ENCODE measurements at places on chromosomes 12 and 14. TPM values are rescaled to one million over a fixed set of nuclear protein-coding genes. Genes with fewer than 3 reads are reported as not detected.
A peak's percentile ranks its signal among the peaks of the same experiment; 100 is the strongest.

GRCh38 chr12:10113920-10114319 is 15.1 kb upstream of the CLEC1A start:
- DNase-seq, result no peak

DNA sequence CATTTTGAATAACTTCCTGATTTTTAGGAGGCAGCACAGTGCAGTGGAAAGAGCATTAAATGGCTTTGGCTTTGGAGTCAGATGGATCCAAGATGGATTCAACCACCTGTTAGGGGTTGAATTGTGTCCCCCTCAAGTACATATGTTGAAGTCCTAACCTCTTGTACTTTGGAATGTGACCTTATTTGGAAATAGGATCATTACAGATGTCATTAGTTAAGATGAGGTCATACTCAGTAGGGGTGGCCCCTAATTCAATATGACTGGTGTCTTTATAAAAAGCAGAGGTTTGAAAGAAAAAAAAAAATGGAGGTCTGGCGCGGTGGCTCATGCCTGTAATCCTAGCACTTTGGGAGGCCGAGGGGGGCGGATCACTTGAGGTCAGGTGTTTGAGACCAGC is 18.8 kb downstream of the ATP5MC2 start:
- DNase-seq, result no peak

GRCh38 chr12:62363506-62363905 is 103.1 kb upstream of the MON2 start:
- no peak for DNase-seq

DNA sequence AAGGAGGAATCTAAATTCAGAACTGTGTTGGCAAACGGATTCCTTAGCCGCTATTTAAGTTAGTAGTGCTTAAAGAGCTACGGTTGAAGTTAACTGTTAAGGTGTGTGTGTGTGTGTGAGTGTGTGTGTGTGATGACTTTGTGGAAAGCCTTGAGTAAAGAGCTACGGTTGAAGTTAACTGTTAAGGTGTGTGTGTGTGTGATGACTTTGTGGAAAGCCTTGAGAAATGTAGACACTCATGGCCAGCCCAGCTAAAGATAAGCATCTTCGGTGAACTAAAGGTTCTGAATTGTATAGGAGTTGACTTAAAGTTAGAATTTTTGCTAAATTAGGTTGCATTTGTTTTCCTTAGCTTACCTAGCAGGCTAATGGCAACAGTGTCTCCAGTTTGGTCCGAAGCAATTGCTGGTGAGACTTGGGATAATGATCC is 1.4 kb downstream of the KTN1 start:
- DNase-seq, result no peak

- DNase-seq, result peak; percentile 91
Measured at GRCh38 chr14:63642229-63642611, 549 bp upstream of the WDR89 start.

DNA sequence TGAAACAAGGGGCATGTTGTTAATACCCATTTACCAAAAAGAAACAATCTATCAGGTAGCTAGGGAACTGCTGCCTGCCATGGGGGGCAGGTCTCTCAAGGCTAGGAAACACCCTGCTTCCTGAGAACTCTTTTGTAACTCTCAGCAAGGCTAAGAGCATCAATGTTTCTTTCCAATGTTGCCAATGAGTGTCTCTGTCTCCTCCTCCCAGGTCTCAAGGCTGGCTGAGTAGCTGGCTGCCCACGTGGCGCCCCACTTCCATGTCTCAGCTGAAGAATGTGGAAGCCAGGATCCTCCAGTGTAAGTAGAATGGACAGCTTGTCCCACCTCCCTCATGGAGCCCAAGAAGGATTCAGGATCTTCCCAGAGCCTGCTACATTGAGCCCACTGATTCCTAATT is 3.4 kb downstream of the ABHD4 start:
- DNase-seq, result no peak

- no peak for DNase-seq
Measured at GRCh38 chr12:6953442-6954315, 2.5 kb downstream of the PTPN6 start.

DNA sequence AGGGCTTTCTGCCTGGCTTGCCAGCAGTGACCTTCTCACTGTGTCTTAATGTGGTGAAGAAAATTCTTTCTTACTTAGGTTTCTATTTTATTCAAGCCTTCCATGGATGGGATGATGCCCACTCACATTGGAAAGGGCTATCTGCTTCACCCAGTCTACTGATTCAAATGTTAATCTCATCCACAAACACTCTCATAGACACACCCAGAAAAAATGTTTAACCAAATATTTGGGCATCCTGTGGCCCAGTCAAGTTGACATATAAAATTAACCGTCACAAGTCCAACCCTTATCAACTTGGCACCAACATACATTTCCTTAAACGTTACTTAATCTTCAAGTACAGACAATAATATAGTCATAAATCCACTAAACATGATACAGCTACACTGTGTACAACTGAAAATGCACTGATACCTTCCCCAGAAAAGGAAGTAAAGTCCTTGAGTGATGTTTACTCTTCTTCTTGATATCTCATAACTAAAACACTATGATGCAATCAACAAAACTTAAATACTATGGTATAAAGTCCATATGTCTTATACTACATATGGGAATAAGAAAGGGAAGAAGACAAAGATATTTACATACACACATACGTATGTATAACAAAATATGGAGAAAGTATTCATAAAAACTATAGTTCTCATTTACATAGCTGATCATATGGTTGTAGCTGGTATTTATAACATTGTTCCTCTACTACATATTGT is 394.7 kb upstream of the NOVA1 start:
- DNase-seq, result no peak

DNA sequence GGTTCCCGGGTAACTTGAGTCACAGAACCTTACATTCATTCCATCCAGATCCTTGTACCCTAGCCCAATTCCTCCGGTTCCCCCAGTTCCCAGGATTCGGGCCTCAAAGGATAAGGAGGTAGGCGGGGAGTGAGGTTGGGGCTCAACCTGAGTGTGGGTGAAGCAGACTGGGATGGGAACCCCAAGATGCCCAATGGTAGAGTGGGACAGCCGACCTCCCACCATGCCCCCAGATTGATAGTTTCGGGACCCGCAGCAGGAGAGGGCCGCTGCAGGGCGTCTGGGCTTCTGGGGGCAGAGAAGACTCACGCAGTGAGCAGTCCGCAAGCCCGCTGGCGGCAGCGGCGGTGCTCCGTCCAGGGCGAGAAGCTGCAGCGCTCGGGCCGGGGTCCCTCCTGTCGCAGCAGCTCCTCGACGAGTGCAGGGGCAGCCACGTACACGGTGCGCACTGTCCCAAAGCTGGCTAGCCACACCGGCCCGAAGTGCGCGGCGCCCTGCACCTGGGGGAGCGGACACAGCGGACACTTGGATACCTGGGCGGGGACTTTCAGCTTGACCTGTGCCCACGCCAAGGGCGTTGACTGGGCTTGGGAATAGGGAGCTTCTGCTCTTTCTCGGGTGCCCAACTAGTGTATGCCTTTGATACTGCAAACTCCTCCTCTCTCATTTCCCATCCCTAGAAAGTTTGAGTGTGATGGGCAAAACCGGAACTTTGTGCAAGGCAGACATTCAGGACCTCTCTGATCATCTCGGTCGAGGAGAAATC is 997 bp downstream of the CYP27B1 start:
- DNase-seq, result no peak

- DNase-seq, result no peak
Measured at GRCh38 chr12:129064209-129064855, 211.1 kb downstream of the GLT1D1 start.

- DNase-seq, result no peak
Measured at GRCh38 chr12:47277972-47278448, 198.3 kb upstream of the AMIGO2 start.

Gene ATL1
- 8.5 TPM for polyA plus RNA-seq

Gene FKBP3
- 147 TPM for polyA plus RNA-seq

Gene GALNT9
- polyA plus RNA-seq, result 7.3 TPM

Gene CEBPE
- 0.22 TPM for polyA plus RNA-seq

Gene MYL2
- not detected for polyA plus RNA-seq

Measured in renal cortex interstitium (tissue), 15 donors.